ENCODE measurements at places on chromosomes 7 and 10.

DNA sequence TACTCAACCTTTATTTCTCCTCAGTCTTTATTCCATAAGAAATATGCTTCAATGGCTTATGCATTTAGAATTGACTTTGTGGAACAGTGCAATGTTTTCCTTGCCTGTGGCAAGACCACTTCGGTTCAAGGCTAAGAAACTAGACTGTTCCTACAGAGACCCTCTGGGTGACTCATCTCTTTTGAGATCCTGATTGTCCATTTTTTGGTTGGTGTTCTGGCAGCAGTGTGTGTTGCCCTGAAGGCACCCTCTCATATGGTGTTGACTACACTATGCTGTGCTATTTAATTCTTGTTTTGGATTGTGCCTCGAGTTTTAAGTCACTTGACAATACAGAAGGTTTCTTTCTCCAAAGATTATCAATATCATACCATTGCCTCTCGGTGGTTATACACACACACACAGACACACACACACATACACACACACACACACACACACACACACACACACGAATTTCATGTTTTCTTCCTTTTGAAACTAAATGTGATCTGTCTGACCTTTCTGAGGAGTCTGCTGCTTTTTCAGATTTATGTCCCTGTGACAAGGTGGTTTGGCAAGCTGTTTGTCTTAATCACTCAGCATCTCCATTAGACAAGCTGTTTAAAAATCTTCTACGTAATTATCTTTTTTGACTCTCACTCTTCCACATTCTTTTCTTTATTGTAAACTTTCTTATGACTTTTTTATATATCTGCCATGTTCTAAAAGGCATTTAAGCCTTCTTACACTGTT lies 187.2 kb downstream of the VTI1A start:
- no peak for DNase-seq

- no peak for DNase-seq
These were observed 45.8 kb downstream of the HDAC9 start for GRCh38 chr7:18541181-18541870.

DNA sequence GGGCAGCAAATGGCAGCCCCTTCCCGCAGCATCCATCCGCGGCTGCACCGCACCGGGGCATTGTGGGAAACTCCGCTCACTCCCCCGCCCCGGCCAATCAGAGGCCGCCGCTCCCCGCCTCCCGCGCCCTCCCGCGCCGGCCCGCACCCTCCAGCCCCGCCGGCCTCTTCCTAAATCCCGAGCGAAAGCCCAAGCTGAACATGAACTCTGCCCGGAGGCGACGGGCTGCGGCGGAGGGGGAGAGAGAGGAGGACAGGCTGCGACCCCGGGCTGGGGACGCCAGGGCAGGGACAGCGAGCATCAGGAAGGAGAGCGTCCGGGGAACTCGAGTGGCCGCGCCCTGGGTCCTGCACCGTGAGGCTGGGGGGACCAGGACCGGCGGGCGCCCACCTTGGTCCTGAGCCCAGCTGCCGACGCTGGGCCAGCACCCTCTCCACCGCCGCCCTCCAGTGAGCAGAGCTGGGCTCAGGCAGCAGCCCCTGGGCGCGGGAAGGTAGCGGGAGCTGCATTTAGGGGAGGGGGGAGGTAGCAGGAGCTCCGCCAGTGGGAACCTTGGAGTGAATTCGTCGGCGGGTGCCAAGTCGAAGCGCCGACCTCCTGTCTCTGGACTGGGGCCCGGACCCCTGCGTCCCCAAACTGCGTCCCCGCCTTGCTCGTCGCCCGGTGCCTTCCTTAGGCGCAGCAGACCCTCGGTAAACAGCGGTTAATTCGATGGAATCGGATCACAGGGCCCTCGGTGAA lies at the start of gene DGKI:
Gene DGKI, minus strand, starts transcription at position 148 of the 741 bp plus-strand sequence.
- DNase-seq = no peak

DNA sequence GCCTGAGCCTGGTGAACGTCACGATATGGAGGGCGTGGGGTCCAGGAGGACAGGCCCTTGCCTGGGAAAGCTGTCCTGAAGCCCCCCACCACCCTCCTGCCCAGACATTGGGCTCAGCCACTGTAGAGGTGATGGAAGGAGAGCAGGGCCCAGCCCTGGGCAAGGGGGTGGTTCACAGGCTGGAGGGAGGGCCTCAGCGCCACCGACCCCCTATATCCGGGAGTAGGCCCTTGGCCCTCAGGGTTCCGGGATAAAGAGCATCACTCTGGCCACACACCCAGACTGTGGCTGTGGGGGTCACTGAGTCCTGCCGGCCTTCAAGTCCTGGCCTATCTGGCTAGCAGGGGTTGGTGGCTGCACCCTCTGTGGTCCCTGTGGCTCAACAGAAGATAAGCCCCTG lies 55.3 kb upstream of the GTF2IRD1 start:
- DNase-seq = no peak

DNA sequence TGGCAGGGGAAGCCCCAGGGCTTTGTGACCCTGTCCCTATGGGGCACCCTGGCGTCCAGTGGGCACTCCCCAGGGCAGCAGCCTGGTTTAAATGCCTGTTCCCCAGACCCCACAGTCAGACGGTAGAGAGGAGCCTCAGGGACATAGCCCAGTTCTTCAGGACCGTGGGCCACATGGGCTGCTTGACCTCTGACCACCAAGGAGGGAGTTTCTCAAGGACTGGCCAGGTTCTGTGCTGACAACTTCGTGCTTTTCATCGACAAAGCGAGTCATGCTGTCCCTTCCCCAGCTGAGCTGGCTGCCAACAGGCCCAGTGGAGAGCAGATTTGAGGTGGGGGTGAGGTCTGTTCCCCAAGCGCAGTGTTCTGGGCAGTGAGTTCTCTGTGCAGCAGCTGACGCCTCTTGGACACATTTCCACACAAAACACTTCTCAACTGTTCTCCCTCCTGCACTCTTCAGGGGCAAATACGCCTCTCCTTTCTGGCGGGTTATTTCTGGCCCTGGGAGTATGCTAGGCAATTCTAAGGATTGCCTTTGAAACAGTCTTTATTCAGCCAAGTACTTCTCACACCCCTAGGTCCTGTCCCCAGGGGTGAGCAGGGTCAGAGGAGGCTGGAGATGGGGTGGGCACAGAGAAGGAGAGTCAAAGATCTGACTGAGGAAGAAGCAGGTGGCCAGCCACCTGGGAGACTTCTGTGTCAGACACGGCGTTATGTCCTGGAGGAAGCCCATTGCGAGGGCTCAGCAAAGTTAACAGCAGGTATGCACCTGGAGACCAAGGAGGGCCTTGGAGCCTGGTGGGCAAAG lies 57.3 kb upstream of the CAMK2B start:
- no peak for DNase-seq

DNA sequence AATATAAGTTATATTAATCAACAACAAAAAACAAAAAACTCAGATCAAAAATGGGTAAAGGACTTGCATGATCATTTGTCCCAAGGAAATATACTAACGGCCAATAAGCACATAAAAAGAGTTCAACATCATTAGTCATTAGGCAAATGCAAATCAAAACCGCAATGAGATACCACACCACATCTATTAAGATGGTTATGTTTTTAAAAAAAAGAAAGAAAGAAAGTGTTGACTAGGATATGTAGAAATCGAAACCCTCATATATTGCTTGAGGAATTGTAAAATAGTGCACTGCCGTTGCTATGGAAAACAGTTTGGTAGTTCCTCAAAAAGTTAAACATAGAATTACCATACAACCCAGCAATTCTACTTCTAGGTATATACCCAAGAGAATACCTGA lies 39.4 kb upstream of the CTNNA3 start:
- no peak for DNase-seq

- no peak for DNase-seq
These were observed 47.6 kb upstream of the PPIF start for GRCh38 chr10:79299397-79300241.

DNA sequence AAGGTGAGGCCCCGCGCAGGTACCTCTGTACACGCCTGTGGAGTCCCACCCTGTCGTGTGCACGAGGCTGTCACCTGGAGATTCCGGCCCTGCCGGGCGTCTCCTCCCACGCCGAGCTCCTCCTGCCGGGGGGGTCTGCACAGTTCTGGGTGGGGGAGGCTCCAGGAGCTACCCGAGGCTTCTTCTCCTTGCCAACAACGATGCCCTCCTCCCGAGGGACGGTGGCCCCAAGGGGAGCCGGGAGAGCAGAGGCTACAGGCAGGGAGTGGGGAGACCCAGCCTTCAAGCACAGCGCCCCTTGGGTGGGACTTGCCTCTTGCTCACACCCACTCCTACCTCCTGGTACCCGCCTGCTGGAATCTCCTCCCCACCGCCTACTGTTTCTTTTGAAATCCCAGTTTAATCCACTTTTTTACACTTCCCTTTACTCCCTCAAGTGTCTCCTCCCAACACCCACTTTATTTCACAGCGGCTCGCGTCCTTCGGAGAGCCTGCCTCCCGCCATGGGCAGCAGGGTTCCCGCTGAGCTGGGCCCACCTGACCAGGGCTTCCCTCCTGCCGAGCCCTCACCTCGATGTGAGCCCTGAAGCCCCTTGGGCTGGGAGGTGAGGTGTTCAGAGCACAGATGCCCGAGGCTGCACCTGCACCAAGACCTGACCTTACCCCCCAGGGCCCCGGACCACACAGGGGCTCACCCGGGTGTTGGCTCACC lies 338.1 kb downstream of the DNAJB6 start:
- DNase-seq = peak; percentile 50

- no peak for DNase-seq
These were observed 13.0 kb downstream of the NRP1 start for GRCh38 chr10:33321516-33321915.

DNA sequence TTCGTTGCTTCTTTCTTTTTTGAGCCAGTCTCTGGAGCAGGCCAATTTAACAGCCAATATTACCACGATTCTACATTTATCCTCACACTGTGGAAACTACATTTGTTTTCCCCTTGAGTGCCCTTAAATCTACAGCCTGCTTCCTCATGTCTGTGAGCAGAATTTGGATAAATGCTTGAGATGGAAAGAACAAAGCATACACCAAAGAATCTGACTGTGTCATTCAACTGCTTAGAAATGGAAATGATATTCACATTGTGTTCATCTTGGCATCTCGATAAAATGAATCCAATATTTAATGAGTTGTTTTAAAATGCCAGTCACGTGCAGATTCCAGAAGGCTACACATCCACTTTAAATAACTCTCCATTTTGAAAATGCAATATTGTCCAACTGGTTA lies 41.0 kb upstream of the GSDME start:
- DNase-seq = no peak

GRCh38 chr10:14880229-14880628 lies 1.6 kb downstream of the SUV39H2 start:
- DNase-seq = no peak

GRCh38 chr7:117284692-117285091 lies 38.2 kb downstream of the WNT2 start:
- DNase-seq = no peak

DNA sequence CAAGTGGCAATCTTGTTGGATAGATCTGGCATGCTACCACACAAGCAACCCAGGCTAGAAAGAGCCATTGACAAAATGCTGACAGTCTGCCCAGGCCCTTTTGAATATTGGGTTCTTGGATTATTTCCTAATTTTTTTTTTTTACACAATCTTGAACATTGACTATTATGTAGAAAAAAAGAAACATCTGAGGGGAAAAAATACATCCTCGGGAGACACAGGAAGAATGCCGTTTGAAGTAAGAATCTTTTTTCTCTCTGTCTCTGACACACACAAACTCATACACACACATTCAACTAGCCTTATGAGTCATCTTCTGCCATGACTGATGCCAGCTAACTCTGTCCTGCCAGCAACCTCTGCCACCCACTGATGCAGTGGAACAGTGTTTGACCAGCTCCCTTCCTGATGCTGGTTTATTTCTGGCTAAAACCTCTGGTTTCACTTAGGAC lies 47.2 kb downstream of the SORBS1 start:
- no peak for DNase-seq

- DNase-seq = no peak
These were observed 380.9 kb downstream of the GATA3 start for GRCh38 chr10:8435186-8436055.

DNA sequence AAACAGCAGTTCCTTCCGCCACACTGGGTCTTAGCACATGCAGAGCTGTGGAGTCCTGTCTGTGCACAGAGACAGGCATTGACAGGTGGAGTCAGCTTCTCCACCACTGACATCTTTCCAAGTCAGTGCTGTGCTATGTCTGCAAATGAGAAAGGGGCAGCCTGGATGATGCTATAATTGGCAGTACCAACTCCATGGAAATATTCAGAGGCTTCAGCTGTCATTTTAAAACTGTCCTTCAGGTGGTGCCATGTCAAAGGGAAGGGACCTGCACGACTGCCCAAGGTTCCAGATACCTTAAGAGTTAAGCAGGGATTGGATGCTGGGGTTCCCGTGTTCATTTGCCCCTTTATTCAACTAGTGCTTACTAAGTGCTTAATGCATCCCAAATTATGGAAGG lies 258.0 kb upstream of the PRKCQ start:
- DNase-seq = no peak

GRCh38 chr7:47361746-47362215 lies 220.1 kb downstream of the TNS3 start:
- peak; percentile 77 for DNase-seq

GRCh38 chr10:84696610-84697009 lies 368.2 kb downstream of the CCSER2 start:
- no peak for DNase-seq

GRCh38 chr10:103715430-103715829 lies 139.9 kb downstream of the SH3PXD2A start:
- DNase-seq = no peak

- DNase-seq = no peak
These were observed 159.5 kb downstream of the CPEB3 start for GRCh38 chr10:92131275-92131820.

DNA sequence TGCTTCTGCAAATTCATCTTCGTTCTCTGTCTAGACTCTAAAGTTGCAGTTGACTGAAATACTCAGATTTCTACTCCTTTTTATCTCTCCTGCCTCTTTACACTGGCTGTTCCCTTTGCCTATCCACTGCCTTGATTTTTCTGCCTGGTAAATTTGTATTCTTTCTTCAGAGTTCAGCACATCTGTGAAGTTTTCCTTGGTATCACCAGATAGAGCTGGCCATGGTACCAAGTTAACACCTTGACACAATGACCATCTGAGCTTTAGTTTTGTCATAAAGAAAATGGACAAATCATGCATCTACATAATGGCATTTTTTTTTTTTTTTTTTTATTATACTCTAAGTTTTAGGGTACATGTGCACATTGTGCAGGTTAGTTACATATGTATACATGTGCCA lies 143.0 kb downstream of the PPP1R3A start:
- DNase-seq = no peak

Data from suprapubic skin (tissue), 4 donors.